Right ventricle myocardium superior (tissue), 1 donor: ENCODE measurements at places on chromosomes 13 and 19. TPM values are rescaled to one million over a fixed set of nuclear protein-coding genes. Genes with fewer than 3 reads are reported as not detected.
A peak's percentile ranks its signal among the peaks of the same experiment; 100 is the strongest.

The PSG1 gene
- total RNA-seq: not detected

DNA sequence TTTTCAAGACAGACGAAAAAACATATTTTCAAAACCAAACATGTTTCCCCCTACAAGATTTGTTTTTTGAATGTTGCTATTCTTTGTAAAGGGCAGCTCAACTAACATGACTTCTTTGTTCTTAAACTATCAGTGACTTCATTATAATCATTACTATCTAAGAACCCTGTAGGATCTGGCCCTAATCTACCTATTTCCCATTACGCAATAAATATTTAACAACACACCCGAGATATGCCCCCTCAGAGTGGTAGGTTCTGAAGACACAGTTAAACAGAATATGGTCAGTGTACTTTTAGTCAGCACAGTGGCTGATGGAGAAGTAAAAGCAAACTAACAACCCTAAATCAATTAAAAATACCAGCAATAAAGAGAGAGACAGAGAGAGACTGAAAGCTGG is 186.9 kb downstream of the DIAPH3 start:
- no peak for DNase-seq

DNA sequence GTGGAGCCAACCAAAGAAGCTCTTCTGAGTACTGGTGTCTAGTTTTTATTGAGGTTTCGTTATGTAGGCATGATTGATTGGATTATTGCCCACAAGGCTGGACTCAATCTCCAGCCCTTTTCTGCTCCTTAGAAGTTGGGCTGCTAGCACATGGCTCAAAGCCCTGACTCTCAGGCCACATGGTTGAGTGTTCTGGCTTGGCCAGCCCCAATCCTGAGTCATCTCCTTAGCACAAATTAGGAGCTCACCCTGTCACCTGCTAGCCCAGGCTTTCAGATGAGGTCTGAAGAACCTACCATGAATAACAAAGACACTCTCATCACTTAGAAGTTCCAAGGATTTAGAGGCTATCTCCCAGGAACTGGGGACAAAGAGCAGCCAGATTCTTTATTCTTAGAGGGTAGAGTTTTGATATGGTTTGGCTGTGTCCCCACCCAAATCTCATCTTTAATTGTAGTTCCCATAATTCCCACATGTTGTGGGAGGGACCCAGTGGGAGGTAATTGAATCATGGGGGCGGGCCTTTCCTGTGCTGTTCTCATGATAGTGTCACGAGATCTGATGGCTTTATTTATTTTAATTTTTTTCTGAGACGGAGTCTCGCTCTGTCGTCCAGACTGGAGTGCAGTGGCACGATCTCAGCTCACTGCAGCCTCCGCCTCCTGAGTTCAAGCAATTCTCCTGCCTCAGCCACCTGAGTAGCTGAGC is 11.3 kb downstream of the DPY19L3 start:
- DNase-seq: no peak

DNA sequence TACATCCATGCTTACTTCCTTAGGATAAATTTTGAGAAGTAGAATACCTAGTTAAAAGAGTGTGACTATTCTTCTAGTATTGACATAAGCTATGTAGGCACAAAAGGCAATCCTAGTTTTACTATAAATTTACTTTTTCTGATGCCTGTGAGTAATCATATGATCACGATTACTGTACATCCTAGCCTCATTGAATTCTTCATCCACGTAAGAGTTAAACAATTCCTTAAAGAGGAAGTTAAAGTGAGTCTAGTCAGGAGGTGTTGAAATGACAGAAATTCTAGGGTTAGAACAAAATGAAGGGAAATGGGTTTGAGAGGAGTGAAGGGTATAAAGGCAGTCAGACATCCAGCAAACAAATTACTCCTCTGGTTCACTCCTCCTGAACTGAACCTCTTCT is at the start of gene ACOD1:
Gene ACOD1, plus strand, starts transcription at position 363 of the 400 bp plus-strand sequence. CDS start 48 bp downstream, outside the sequence.
- no peak for DNase-seq

- no peak for DNase-seq
Measured at GRCh38 chr13:83577183-83577582, 305.1 kb downstream of the SLITRK1 start.

- DNase-seq: no peak
Measured at GRCh38 chr13:90552702-90553101, 794.8 kb upstream of the MIR17HG start.

The ZNF530 gene
- 3.7 TPM for total RNA-seq

DNA sequence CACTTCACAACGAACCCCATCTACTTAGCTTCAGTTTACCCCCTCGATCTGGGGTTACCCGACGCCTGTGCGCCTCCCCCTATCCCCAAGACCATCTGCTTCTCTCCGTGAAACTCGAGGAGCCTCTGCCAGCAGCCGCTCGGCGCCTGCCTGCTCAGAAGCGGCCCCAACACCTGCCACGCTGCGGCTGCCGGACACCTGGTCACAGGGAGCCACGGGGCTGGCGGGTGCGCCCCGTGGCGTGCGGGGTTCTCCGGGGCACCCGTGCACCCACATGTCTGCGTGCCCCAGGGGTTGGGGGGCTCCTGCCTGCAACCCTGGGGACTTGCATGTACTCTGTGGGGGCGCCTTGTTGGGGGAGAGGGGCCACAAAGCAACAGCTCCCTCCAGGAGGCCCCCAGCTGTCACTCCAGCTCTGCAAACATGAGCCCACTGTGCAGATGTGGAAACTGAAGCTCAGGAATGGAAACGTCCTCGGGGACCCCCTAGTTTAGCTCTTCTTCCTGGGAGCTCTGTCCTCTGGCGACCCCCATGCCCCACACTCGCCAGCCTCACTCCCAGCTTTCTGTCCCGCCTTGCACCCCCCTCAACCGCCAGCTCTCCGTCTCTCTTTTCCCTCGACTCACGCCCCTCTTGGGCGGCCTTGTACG is 7.0 kb upstream of the SEMA6B start:
- no peak for DNase-seq

DNA sequence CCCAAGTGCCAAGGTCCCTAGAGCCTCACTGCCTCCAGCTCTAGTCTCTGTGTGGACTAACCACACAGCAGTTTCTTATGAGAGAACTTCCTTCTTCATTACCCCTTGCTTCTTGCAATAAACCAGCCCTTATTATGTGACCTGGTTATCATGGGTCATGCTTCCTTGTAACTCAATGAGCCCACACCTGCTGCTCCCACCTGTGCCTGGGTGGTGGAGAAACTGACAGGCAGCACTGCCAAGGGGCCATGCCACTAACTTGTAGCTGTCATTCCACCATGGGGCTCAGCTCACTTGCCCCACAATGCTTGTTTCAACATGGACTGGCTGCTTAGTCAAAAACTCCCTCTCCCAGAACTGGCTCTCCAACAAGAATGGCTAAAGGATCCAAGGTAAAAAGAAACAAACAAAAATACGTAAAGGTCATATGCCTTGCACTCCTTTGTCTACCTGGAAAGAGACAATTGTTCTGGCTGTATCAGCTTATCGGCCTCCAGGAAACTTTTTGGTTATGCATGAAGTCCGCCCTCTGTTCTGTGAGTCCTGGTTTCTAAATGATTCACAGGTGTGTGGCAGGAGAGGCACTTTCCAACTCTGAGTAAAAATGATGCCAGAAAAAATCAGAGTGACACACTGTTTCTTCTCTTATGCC is 446.4 kb downstream of the COG6 start:
- no peak for DNase-seq

DNA sequence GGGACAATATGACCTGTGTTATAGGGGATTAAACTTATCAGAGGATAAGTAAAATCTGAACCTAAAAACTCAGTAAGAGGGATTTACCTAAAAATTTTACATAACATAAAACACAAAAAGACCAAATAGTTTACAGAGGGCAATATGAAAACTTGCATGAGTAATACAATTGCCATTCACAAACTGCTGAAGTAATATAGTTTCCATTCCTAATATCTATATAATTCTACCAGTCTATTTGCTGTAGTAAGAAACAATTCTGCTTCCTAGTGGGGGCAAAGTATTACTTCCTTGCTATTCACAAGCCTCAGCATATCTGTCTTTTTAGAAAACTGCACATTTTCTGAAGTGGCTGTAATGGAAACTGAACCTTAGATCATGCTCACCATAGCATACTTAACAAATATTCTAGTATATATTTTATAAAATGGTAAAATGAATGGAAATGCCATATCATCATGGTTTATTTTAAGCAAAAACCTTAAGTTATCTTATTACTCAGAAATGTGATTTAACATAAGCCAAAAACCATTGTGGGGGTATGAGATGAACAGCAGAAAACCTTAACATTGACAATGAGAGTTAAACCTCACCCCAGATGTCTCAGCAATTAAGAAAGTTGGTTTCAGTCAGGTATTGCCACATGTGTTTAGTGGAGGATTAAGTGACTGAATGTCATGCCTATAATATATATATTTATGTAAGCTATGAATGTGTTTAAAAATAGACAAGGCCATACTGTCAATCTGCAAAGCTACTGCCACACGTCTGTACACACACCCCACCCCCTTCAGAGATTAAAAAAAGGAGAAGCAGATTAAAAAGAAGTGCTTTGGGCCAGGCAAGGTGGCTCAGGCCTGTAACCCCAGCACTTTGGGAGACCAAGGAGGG is 136.8 kb downstream of the MIPEP start:
- no peak for DNase-seq

GRCh38 chr19:4577020-4577782 is 17.7 kb upstream of the SEMA6B start:
- DNase-seq: no peak

The FBN3 gene
- not detected for total RNA-seq

The GRIN3B gene
- total RNA-seq: not detected

GRCh38 chr13:102598061-102598460 is 1.3 kb downstream of the TPP2 start:
- no peak for DNase-seq

- peak; percentile 98 for DNase-seq
Measured at GRCh38 chr13:25301347-25302113, at the start of gene NUP58. Gene NUP58, plus strand, starts transcription at chr13:25301625. Its CDS starts 149 bp downstream, at chr13:25301774.

The ELL gene
- total RNA-seq: 7.5 TPM

DNA sequence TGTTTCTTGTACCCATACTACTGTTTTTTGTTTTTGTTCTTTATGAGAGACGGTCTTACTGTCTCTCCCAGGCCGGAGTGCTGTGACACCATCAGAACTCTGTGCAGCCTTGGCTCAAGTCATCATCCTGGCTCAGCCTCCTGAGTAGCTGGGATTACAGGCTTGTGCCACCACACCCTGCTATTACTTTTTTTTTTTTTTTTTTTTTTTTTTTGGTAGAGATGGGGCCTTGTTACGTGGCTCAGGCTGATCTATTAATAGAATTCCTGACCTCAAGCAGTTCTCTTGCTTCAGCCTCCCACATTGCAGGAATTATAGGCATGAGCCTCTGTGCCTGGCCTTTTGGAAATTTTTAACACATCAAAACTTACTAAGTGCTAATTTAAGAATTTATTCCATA is 2.9 kb upstream of the ZNF304 start:
- DNase-seq: no peak

DNA sequence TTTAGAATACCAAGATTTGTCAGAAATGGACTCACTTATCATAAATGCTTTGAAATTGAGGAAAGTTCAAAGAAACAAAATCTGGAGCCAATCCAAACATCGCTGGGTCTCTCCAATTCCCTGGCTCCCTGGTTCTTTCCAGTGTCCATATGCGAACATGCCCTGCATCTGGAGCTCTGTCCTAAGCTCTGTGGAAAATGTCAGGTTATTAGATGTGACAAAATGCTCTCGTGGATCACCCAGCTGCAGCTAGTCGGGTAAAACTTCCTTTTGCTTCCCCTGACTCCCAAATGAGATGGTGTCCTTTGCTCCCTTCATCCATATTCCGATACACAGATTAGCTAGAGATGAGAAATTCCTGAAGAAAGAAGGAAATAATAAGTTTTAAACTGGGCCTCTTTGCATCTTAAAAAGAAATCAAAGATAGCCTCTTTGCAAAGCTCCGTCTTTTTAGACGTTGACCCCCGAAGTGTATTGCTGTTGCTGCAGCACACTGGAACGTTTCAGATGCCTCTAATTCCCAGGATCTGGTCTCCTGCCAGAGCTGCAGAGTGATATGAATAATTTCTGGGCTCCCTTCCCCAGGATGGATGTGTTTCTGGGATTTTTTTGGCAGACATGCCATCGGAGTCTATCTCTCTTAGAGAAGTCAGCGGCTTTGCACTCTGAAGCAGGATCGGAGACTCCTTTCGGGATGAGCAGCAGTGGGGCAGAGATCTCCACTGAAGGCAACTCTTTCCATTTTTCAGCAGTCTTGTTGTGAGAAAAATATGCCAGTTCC is 102.9 kb downstream of the TEX26 start:
- DNase-seq: no peak

DNA sequence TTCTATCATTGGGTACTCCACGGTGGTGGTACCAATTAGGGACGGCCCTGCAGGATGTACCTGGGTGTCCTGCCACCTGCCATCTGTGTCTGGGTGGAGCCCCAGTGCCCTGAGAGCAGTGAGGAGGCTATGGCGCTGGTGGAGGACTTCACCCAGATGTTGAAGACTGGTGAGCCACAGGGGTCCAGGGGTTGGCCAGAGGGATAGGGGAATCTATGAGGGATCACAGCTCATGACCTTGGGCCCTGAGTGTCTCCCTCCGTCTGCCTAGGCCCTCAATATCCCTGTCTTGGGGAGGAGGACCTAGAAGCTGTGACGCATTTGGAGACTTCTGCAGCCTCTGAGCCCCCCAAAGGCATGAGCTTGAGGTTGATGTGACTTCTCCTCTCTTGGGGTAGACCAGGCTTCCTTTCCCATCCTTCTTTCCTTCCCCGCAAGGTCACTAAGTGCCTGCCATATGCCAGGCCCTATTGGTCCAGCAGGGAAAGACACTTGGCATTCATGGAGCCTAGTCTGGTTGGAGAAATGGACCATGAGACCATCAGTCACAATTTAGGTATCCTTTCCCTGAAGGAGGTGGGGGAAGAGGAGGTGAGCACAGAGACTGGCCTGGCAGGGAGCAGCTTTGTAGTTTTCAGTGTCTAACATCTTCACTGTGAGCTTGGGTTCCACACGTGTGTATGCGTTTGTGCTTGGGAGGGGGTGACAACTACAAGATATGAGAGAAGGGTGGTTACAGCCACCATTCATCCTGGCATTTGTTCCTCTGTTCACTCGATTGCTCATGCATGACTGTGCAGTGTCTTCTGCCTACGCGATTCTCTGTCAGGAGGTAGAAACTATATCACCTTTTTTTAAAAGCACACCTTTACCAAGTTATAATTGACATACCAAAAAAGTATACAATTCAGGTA is 5.1 kb upstream of the MZF1 start:
- no peak for DNase-seq

The VSIG10L gene
- total RNA-seq: 0.65 TPM

DNA sequence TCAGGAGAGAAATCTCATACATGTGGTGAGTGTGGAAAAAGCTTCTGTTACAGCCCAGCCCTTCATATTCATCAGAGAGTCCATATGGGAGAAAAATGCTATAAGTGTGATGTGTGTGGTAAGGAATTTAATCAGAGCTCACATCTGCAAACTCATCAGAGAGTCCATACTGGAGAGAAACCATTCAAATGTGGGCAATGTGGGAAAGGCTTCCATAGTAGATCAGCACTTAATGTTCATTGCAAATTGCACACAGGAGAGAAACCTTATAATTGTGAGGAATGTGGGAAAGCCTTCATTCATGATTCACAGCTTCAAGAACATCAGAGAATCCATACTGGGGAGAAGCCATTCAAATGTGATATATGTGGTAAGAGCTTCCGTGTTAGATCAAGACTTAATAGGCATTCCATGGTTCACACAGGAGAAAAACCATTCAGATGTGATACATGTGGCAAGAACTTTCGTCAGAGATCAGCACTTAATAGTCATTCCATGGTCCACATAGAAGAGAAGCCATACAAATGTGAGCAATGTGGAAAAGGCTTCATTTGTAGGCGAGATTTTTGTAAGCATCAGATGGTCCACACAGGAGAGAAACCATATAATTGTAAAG is 15.2 kb downstream of the ZNF221 start:
- DNase-seq: no peak

GRCh38 chr13:105343134-105343806 is 1192.2 kb downstream of the EFNB2 start:
- DNase-seq: no peak
